ENCODE measurements at places on chromosomes 12 and 14.

DNA sequence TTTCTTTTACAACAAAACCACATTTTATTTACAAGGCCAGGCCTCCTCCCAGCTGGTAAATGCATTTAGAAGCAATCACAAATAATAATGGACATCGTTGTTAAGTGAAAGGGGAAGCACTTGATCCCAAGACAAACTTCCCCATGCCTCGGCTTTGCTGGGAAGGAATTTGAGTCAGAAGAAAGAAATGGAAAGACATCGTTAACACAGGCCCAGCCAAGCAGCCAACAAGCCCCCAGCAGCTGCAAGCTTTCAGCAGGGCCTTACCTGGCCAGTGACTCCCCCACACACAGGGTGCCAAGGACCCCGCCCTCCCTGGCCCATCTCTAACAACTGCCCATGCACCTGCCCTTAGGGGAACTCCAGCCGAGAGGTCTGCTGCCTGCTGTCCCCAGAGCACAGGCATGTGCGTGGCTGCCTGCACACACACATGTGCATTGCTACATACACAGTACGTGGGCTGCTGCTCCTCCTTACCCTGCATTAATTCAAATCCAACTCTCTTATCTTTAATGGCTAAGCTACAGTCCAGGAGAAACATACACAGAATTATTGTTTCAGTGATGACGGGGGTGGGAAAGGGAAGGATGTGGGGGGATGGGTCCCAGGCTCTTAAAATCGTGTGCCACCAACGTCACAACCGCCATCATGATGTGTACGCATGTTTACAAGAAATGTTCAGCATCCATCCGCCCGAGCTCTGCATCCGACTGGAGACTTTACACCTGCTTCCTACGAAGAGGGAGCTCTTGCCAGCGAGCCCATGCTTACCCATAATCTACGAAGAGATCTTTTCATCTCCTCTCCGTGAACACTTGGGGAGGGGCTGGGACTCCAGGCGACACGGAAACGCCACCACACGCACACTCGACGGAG is 9.8 kb downstream of the BCL11B start:
- DNase-seq: peak; percentile 92

DNA sequence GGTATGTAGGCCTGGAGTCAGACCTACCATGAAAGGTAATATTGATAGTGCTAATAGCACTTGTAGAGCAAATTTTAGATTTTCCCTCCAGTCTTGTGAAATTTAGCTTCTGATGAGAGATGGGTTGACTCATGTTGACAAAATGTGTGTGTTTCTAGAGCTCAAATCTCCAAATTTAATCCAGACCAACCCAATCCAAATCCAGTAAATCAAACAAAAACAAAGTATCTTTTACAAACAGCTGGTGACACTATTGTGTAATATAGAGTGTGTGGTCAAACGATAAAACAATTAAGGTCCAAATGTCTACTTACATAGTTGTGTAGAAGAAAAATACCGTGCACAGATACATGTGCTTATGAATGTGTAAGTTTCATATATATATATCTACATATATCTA is 63.4 kb upstream of the KITLG start:
- no peak for DNase-seq

DNA sequence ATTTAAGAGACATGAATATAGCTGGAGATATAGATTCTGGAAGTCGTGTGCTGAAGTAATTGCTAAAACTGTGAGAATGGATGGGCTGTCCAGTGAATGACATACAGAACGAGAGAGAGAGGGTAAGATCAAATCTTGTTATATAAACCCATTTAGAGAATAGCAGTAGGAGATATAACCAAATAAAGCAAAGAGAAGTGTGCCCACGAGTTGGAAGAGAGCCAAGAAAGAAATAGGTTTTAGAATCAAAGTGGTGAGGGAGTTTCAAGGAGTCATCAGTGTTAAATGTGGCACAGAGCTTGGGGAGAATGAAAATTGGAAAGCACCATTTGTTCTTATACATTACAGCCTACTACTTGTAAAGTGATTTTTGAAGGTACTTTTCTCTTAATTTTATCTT is 19.2 kb downstream of the TOGARAM1 start:
- no peak for DNase-seq

DNA sequence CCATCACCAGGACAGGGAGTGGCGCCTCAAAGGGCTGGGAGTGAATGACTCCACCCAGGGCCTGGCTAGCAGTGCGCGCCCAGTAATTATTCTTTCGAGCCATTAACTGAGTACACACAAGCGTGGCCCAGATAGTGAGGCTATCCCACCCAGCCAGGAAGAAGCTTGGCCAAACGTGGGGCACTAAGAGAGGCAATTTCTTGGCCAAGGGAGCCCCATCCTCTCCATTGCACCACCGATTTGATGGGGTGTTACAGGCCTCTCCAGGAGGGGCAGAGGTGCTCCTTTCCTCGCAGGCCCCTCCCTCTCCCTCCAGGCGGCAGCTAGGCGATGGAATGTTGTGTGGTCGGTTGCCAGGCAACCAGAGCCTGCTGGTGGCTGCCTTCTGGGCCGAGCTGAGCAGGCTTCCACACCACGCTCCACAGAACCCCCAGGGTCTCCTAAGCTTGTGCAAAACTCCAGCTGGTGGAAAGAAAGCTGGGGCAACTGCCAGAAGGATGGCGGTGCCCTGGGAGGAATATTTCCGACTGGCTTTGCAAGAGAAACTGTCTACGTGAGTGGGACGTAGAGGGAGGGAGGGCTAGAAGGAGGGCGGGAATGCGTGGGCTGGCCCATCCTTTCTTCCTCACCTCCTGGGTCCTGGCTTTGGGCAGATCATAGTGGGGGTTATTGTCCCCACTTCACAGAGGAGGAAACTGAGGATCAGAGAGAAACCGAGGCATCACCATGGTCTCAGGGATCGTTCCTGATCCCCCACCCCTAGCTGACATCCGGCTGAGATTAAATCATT is at the start of gene CFAP73:
Gene CFAP73 (plus strand): TSS at position 364 of the 790 bp plus-strand sequence. CDS start 134 bp downstream, at position 498.
- DNase-seq: no peak

Data from activated CD4-positive, alpha-beta T cell treated with anti-CD3 and anti-CD28 coated beads, Interleukin-2, amount 10 ng/mL, durations not matched to agents 7 days and 5 days (primary cell).